ENCODE measurements at places on chromosomes 12 and 14.

DNA sequence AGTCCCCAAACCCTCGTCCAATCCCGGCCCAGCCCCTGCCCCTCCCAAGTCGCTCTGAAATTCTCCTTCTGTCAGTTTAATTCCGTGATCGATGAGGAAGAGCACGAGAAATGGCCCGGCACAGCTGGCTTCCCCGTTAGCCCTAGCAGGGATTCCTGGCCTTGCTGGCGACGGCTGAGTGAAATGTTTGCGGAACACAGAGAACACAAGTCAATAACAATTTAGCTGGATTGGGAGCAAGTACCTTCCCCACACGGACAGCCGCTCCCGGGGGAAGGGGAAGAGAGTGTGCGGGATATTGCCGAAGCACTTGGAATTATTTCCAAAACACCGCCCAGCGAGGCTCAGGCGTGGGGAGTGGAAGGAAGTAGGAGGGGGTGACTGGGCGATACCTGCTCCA lies 134.6 kb downstream of the RBM19 start:
- DNase-seq, result no peak

DNA sequence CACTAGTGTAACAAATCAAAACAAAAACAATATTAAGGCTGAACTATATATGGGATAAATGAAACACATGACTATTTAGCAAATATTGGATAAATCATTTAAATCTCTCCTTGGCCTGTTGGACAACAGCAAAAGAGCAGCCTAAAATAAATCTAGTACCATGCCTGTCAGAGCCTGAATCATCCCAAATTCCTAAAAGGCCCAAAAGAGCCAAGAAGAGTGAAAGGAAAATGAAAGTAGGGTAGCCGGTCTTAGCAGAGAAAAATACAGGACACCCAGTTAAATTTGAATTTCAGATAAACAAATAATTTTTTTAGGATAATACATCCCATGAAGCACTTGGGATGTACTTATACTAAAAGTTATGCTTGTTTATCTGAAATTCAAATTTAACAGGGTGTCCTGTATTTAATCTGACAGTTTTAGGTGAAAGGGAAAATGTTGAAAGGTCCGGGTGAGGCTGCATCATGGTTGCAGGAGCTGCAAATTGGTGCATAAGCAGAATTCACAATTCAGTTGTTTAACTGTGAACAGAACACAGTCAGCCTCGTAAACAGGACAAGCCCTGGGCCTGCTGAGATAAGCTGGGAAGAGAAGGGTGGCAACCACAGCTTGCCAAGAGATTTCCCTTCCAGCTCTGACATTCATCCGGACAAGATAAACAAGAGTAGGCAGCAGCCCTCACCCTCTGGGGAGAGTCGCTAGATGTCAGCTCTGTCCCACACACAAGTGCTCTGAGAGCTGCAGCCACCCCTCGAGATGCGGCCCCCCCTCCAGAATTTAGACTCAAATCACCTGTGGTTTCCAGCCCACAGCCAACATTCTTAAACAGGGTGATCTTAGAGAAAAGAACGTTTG lies 30.3 kb downstream of the DMAC2L start:
- peak; percentile 55 for DNase-seq

DNA sequence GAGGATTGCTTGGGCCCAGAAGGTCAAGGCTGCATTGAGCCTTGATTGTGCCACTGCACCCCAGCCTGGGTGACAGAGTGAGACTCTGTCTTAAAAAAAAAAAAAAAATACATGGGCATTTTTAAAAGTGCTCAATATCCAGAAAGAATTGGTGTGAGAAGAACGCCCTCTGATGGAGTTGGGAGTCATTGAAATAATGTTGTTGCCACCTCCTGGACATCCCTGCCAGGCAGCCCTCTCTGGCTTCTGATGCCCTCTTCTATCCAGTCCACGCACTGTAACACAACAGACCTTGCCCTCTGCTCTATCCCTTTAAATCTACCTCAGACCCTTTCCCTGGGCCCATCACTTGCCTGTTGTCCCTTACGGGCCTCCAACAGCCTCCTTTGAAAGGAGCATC lies 4.9 kb downstream of the PTGDR start:
- peak; percentile 55 for DNase-seq

DNA sequence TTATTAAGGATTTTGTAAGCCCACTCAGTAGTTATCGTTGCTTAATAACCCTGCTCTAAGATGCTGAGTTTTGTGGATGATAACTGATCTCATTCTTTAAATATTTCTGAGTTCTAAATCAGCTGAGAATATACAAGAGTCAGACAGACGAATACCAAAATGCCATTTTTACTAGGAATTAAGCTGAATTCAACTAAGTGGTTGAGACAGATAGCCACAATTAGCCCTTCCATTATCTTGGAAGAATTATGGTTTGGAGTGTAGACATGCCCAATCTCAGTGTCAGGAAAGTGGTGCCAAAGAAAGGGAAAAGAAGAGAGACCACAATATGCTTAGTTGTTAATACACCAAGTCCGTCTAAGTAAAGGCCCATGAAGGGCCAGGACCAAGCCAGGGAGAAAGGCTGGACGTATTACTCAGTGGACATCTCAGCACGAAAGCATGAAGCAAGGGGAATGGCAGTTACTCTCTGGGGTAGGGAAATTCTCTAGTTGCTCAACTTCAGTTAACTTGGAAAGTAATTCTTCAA lies 58.6 kb downstream of the KCNA5 start:
- DNase-seq, result peak; percentile 46

DNA sequence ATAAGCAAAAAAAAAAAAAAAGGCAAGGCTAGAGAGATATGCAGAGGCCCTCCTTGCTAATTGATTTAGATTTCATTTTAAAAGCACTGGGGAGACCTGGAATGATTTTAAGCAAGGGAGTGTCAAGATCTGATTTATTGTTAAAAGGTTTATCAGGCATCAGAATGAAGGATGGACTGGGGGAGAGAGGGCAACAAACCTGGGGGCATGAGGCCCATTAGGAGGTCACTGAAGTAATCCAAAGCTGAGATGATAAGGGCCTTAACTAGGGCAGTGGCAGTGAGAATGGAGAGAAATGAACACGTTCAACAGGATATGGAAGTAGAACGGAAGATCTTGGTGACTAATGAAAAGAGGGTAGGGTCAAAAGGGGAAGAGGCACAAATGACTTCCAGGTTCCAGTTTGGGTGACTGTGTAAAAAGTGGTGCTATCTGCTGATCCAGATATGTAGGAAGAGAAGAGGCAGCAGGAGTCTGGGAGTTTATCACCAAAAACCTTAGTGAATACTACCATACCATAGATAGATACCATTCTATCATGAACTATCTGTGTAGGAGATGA lies 24.0 kb downstream of the KITLG start:
- DNase-seq, result no peak
